LoVo (cell line): ENCODE measurements at places on chromosomes 6 and 20.

DNA sequence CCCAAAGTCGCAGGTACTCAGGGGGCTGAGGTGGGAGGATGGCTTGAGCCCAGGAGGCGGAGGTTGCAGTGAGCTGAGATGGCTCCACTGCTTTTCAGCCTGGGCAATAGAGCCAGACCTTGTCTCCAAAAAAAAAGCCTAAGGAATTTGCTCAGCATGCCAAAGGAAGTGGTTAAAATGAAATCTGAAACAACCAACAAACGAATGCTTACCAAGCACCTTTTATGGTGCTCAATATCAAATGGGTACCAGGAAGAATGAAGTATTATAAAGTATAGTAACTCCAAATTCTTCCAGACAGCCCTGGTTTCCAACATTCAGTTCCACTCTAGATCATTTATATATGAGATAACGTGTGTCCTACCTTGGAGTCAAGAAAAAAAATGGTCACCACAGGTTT lies 14.0 kb downstream of the GMDS start:
- no peak for DNase-seq

DNA sequence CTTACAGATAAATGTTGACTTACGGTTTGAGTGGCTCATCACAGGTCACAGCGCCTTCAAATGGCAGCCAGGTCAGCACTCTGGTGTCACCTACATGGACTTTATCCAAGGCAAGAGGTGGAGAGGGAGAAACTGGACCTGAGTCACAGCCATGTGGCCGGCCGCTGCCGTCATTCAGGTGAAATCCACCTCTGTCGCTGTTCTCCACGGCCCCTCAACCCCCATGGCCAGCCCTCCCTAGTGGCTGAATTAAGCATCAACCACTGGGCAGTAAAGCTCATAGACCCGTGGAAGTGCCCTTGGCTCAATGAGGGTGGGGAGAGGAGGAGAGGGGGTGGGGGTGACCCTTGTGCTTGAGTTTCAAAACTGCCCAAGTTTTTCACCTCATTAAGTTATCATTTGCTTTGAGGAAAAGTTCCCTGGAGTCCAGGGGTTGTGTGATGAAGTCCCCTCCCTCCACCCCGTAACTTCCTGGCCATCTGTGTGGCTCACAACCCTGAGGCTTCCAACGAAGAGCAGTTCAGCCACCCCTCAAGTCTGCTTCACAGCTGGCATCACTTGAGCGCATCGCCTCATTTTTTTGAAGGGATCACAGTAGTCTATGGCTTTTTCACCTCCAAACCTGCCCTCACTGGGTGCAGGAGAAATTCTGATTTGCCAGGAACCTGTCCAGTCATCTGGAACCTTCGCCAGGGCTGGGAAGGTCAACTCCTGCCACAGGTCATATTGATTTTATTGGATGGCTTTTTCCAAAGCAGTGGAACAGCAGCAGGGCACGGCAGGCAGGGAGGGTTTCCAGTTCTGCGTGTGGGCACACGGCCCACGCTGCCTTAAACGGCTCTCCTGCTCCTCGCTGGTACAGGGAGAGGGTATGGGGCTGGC lies 43.5 kb upstream of the APCDD1L start:
- no peak for DNase-seq

DNA sequence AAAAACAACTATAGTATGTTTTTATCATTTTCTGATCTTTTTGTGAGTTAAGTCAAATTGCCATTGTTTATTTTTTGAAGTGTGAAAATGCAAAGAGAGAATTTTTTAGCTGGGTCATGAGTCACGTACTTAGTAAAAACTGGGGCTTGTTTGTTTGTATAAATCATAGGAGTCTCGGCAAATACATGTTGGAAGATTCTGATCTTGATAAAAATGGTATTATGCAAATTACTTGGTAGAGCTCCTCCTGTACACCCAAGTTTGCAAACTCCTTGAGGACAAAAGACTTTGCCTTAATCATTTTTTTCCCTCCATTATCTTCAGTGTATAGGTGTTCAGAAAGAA lies 25.8 kb downstream of the TBPL1 start:
- DNase-seq, result no peak

DNA sequence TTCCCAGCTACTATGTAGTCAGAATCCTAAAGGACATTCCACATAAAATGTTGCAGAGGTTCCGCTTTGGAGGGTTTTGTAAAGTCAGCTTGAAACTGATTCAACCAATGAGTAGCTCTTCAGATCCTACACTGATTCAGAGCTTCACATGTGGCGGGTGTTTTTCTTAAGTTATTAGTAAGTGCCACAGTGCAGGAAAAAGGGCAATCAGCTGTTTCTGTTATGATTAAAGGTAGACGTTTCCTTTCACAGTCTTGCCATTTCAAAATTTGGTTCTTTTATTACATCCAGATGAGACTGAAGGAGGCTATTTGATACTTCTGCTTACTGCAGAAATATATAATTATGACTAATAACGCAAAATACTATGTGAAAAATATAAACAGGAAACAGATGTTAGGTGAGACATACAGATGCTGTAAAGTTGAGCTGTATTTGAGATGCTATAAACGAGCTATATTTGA lies 443.9 kb downstream of the CDKAL1 start:
- DNase-seq, result no peak

GRCh38 chr6:5923840-5924239 lies 82.9 kb downstream of the NRN1 start:
- no peak for DNase-seq

GRCh38 chr6:34696739-34697543 lies at the start of gene ILRUN:
Gene ILRUN (minus strand): TSS chr6:34696767. CDS start chr6:34696603, 164 bp downstream.
- DNase-seq, result peak; percentile 94

- no peak for DNase-seq
These were observed 74.6 kb upstream of the LAMP5 start for GRCh38 chr20:9439806-9440205.

DNA sequence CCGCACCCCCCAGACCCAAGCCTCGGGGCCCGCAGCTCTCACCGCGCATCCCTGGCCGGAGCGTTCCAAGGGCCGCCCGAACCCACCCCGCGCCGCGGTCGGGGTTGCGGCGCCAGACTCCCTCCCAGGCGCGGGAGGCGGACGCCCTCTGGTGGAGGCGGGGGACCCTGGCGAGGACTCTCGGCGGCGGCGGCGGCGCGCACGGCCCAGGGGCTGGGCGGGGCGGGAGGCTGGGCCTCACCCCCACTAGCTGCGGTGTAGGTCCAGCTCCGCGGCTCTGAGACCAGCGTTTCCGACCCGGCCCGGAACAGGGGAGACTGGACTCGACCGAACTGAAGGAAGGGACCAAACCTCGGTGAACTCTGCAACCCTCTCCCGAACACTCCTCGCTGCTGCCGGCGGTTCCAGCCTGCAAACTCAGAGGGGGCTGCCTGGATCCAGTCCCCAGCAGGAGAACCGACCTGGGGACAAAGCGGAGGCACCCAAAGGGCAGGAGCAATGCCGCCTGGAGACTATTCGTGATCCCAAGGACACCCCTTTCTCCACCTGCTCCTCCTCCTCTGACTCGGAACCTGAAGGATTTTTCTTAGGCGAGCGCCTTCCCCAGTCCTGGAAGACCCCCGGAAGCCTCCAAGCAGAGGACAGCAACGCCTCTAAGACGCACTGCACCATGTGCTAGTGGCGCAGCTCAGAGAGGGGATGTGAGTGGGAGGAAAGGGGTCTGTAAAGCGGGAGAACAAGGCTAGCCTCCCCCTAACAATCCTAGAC lies 859 bp upstream of the TOMM6 start:
- DNase-seq, result peak; percentile 87

DNA sequence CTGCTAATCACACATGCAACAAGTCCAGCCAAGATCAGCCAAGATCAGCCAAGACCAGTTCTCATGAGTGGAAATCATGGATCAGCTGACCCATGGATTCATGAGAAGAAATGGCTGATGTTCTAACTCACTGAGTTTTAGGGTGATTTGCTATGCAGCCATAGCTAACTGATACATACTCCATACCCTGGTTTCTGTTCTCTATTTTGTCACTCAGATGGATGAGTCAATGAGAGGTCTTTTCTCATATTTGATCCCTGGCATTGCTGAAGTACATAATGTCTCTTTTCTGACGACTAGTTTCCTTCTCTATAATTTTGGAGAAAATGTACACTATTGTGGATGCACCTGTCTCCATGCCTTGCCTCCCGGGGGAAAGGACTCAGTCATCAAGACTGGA lies 118.4 kb upstream of the LY86 start:
- DNase-seq, result no peak

DNA sequence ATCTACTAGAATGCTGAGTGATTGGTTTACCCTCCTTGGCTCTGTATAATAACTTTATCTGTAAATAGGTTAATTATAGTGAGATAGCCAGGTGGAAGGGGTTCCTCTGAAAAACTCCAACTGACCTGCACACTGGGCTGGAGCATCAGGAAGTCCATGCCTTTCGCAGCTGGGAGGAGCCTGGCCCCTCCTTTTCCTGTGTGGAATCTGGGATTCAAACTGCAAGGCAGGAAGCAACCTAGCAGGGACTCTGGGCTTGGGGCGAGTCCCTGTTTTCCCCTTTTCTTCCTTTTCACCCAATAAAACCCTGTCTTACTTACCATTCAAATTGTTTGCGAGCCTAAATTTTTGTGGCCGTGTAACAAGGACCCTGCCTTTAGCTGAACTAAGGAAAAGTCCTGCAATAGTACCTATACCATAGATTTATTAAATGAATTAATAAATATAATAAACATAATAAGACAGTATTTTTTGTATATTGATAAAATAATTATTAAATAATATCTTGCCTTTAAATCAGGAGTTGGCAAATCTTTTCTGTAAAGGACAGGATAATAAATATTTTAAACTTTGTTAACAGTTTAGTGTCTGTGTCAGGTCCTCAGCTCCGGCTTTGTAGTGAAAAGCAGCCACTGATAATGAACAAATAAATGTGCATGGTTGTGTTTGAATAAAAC lies 406.2 kb upstream of the MMS22L start:
- no peak for DNase-seq

GRCh38 chr6:34546551-34547321 lies 9.4 kb downstream of the SPDEF start:
- DNase-seq, result peak; percentile 54

DNA sequence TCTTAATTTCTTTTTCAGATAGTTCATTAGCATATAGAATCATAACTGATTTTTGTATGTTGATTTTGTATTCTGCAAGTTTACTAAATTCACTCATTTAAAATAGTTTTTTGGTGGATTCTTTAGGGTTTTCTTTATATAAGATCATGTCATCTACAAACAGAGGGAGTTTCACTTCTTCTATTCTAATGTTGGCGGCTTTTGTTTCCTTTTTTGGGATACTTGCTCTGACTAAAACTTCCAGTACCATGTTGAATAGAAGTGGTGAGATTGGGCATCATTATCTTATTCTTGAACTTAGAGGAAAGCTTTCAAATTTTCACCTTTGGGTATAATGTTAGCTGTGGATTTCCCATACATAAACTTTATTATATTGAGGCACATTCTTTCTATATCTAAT lies 296.9 kb downstream of the BCKDHB start:
- no peak for DNase-seq

DNA sequence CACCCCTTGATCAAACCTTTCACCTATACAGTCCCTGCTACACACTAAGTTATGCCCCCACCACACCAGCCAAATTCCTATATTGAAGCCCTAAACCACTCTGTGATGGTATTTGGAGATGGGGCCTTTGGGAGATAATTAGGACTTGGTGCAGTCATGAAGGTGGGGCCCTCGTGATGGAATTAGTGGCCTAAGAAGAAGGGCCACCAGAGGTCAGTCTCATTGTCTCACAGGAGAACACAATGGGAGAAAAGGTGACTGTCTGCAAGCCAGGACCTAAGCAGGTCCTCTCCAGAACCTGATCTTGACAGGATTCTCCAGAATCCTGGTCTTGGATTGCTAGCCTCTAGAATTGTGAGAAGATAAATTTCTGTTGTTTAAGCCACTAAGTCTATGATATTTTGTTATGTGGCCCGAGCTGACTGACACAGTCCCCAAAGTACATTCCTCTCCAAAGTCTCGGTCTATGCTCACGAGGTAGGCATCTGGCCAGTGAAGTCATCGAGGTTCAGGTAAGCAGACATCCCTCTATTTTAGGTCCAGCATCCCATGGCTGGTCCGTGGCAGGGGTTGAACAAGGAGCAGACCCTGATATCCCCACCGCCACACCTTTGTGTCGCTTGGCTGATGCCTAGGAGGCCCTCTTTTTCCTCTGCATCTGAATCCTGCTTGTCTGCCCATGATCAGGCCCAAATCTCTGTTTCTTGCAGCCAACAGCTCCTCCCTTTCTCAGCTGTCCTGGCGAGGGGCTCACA lies 138.9 kb downstream of the NFATC2 start:
- DNase-seq, result no peak

- no peak for DNase-seq
These were observed 175.5 kb downstream of the CLVS2 start for GRCh38 chr6:123171341-123172115.

DNA sequence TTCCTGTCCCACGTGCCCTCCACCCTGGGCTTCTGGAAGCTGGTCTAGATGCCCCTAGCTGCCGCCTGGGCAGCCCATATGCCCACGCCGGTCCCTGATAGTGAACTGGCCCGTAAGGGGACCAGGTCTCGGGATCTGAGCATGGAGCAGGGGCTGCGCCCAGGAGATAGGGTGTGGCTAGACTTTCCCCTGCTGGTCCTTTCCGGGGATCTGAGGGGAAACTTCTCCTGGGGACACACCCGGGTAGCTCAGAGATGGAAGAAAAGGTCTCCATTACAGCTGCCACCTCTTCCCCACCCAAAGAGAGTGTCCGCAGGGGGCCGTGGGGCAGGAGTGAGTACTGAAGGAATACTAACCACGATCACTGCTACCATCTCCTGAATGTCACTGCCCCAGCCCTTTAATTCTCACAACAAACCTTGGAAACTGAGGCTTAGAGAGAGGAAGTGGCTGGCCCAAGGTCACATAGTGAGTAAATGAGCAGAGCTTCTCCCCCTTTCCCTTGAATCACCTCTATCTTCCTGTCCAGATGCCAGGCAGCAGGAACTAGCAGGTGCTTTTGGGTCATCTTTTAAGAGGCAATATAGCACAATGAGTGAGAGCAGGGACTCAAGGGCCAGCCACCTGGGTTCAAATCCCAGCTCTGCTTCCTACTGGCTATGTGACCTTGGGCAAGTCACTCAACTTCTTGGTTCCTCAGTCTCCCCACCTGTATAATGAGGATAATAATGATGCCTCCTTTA lies 11.8 kb upstream of the CCN5 start:
- no peak for DNase-seq

DNA sequence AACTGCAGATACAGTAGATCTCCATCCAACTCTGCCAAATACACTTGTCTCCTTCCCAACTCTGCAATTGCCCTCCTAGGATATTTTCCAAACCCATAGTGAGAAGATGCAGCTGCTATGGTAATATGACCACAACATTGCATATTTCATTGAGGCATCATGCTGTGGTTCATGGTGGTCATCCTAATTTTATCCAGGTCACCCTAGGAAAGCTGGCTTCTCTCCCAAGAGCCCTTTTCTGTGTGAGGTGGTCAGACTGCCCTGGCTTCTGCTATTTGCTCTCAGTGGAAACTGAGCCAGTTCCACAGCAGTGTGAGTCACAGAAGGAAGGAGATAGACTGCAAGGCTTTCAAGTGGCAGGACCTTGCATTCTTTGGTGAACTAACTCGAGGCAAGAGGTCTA lies 5.5 kb downstream of the OGFRL1 start:
- peak; percentile 20 for DNase-seq

GRCh38 chr20:62402456-62403150 lies 4.5 kb downstream of the CABLES2 start:
- DNase-seq, result no peak

GRCh38 chr6:116884530-116884929 lies 7.5 kb downstream of the RFX6 start:
- DNase-seq, result no peak
